ENCODE measurements at places on chromosomes 11 and 22.

GRCh38 chr11:83047515-83048225 is 24.0 kb downstream of the RAB30 start:
- DNase-seq = no peak

DNA sequence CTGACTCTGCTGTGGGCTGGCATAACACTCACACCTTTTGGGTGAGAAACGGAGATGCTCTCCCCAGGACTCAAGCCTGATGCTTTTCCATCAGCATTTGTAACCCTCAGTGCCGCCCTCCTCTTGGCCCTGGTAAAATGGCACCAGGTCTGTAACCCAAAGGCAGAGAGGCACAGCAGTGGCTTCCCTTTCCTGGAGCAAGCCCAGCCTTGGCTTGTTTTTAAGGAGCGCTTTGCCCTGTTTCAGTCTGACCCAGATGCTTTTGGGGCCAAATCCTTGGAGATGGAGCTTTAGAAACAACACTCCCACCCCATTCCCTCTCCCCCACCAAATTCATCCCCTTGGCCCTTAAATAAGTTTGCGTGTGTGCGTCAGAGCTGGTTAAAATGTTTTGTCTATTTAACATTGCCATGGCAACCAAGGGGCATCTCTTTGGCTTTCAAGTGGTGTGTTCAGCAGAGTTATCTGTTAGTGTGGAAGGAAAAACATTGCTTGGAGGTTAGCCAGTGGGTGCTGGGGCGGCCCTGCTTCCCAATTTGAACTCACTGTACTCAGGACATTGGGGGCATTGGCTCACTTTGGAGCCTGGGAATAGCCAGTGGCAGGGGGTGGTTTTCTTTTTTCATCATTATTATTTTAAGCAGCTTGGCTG is 134.1 kb downstream of the NAV2 start:
- DNase-seq = no peak

DNA sequence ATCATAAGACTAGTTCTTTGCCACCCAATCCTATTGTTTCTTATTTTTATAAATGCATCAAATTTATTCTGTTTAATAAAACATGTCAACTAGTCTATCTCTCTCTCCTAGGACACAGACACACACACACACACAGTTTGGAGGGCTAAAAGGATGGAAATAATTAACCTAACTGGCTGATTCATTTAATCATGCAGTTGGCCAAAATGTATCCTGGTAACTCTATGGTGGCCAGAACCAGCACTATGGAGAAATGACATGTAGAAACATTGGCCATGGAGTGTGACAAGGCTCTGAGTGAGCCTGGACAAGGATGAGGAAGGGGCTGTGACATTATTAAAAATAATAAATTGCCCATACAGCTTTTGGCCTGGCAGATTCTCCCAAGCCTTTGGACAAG is 64.1 kb downstream of the CLPB start:
- DNase-seq = no peak

- DNase-seq = no peak
Measured at GRCh38 chr22:24503843-24504338, 8.8 kb downstream of the UPB1 start.

GRCh38 chr22:36201630-36202319 is at the start of gene APOL4:
Gene APOL4 (minus strand): TSS chr22:36201809. CDS start chr22:36201734, 75 bp downstream.
- no peak for DNase-seq

DNA sequence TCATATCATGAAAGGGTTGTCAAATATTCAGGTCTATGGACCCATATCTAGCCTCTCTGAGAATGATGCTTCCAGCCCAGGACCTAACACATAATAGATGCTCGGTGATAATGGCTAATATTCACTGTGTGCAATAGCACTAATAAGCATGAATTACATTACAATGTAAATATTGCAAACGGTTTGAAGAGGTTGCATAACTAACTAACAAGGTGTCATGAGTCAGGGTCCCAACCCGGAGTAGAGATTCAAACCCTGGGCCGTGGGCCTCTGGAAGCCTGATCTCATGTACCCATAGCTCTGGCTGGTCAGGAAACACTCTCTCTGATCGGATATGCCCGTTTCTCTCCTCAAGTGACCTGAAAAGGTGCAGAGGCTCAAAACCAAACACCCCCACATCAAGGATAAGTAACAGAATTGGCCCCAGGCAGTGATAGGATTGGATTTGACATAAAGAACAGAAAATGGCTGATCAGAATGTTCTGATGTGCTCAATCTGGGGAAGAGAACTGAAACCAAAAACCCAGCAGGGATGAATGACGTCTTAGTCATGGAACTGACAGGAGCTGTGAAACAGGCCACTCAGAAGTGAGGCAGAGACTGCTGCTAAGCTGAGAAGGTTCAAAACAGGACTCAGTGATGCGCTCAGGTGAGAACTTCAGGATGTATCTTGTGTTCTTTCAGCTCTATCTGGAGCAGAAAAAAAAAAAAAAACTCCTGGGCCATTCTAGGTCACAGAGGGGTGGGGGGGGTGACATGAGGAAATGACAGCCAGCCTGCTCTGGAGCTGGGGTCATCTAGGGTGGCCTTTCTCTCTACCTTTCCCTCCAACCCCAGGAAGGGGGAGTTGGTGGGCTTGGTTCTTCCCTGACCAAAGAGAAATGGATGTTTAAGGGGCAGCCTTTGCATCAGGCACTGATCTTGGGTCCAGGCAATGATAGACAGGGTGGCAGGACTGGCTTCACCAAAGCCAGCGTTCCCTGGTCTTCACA is 6.6 kb upstream of the KCTD17 start:
- DNase-seq = no peak

GRCh38 chr11:72352859-72353551 is 81.3 kb downstream of the CLPB start:
- peak; percentile 29 for DNase-seq

GRCh38 chr11:31810779-31811647 is at the start of gene PAX6:
Gene PAX6 (minus strand): TSS chr11:31811322. CDS start chr11:31806411, 4,911 bp downstream.
- peak; percentile 46 for DNase-seq

DNA sequence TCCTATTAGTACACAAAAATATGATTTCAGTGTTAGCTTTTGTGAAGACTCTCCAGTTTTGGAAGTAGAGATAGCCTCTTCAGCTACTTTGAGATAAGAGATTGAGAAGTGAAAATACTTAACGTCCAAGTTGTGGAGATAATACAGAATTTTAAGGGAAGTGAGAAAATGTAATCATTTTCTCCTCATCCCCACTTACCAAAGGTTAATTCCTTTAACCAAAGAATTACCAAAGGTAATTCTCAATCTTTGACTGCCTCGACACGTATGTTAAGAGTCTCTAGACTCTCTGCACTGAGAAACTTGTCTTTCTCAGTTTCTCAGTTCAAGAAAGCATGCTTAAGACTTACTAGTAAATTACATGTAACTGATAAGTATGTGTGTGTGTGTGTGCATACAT is 15.3 kb downstream of the C11orf54 start:
- no peak for DNase-seq

DNA sequence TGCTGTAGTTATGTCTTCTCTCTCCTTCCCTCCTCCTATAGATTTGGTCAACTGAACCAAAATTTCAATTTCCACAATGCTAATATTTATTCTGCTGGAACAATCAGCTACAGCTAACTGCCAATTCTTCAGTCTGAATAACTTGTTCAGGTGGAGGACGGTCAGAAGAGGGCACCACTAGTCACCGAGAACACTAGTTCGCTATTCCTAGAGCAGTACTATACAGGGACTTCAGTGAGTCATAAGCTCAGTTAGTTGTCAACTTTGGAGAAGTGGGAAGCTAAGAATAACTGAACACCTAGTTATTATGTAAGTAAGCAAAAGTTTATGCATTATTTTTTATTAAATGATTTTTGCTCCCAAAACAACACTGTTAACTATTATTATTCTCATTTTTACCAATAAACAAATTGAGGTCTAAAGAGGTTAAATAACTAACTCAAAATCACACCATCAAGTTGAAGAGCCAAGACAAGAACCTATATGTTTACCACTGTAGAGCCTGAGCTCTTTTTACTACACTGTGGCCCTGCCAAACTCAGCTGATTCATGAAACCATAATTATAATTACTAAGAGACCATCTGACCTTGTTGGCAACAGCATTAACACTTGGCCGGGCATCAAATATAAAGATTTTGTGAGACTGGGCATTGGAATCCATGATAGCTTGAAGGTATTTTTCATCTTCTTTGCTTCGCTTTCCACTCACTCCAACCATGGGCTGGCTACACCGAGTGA is 59.0 kb downstream of the CEP57 start:
- DNase-seq = no peak

DNA sequence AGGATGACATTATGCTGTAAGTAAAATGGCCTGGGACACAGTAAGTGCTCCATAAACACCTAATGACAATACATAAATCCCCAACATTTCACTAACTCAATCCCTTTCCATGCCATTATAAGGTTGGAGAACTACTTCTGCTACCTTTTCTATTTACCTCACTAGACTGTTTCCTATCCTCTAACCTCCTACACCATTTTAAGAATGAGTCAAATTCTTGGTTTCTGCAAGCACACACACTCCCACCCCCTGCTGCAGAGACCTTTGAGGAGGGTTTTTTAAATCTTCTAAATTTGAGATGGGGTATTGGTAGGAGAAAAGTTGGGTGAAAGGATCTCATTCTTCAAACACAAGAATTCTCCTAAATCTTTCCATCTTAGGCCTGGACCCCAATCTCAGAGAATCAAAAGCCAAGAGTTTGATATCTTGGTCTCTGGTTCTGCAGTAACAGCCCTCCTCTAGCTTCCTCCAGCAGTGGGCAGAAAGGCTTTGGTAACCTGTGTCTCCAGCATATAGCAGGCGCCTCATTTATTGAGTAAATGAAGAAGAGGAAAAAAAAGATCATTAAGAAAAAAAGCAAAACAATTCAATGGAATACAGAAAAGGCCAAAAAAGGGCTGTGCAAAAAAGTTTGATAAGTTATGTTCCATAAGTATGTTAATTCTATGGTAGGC is 42.3 kb downstream of the SYTL2 start:
- no peak for DNase-seq

DNA sequence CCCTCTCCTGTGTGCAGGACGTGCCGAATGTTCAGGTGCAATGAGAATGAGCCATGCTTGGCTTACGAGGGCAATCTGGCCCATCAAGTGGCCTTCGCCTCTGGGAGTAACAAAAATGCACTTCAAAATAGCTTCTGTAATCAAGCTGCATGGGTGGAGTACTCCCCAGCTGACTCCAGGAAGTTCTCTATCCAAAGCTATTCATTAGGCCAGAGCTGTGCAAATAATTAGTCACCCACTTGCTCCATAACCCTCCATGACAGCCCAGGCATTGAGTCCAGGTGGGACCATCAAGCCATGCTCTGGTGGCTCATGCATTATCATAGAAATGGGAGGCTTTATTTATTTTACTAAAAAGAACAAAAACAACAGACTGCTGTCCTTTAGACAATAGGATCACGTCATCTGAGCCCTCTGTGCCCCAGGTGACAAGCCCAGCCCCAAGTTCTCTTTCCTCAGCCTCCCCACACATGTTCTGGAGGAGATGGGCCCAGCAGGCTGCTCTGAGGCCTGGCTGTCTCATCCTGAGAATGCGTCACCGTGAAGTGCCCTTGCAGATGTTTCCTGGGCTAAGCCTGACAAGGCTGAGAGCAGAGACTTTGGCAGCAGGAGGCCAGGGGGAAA is 244.7 kb downstream of the ETS1 start:
- DNase-seq = peak; percentile 12

DNA sequence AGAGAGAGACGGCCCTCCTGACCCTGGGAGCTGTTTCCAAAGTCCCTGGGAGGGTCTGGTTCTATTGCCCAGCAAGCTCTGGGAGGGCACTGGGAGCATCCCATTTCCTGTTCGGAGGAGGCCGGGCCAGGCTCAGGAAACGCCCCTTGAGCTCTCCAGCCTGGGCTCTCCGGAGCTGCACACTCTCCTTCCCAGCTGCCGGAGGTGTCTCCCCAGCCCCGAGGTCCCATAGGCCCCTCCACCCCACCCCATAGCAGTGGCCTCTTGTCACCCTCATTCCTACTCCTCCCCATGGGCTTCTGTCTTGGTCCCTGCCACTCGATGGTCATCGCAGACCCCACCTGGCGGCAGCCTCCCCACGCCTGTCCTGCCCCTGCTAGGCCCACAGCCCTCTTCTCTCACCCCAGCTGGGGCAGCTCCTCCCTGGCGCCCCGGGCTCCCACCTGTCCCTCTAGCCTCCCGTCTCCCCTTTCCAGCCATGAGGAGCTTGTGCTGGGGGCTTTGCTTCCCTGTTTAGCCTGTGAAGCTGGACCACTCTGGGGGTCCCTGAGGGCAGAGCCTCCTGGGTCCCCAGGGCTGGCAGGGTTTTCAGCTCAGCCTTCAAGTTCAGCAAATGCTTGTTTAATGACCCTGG is 2.8 kb downstream of the TSPAN32 start:
- no peak for DNase-seq

DNA sequence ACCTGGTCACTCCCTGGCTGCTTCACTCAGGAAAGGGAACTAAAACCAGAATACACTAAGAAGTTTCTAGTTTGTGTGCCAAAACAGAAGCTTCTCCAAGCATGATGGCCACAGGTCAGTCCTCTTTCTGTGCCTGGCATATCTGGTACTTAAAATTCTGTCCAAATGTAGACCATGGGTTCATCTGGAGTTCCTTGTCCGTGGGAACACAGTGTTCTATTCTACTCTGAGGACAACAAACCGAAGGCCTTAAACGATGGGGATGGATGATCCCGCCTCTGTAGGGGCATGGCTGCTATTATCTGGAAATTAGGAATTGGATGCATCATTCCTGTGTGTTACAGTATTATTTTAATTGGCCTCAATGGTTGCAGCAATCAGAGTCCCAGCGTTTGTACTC is 6.1 kb upstream of the DLAT start:
- DNase-seq = no peak

- no peak for DNase-seq
Measured at GRCh38 chr11:86145439-86146156, 76.7 kb upstream of the PICALM start.

DNA sequence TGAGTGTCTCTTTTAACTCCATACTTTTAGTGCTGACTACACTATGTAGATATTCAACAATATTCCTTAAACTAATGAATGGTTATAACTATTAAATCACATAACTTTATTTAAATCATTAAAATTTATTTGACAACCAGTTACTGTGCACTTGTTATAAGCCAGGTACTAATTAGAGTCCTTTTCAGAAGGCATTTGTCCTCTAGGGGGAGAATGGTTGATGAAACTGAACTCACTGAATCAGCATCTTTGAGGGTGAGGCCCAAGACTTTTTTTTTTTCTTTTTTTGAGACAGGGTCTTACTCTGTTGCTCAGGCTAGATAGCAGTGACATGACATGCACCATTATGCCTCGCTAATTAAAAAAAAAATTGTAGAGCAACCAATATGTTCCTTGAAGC is 515.6 kb upstream of the CCDC90B start:
- DNase-seq = no peak

GRCh38 chr11:1292644-1293618 is 16.5 kb downstream of the TOLLIP start:
- no peak for DNase-seq

- no peak for DNase-seq
Measured at GRCh38 chr11:28704801-28705200, 596.6 kb downstream of the METTL15 start.

GRCh38 chr11:32121012-32121411 is 30.1 kb downstream of the RCN1 start:
- no peak for DNase-seq

DNA sequence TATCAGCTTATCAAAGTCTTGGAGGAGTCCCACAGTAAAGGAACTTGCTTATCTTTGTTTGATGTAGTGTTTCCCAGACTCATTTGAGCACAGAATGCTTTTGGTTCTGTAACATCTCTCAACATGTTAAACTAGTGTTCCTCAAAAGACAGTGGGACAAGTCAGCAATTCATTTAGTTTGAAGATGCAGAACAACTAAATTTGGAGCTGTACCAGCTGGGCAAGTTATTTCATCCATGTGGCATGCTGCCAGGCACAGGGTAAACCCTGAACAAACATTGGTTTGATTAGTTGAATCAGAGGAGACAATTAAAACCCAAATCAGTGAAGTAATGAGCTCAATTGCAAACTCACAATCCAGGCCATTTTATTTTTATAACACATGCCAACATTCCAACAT is 141.2 kb downstream of the CSNK2A3 start:
- DNase-seq = no peak

Measured in GM18507 (cell line).